ENCODE measurements at places on chromosomes 12 and 14.
A peak's percentile ranks its signal among the peaks of the same experiment; 100 is the strongest.

DNA sequence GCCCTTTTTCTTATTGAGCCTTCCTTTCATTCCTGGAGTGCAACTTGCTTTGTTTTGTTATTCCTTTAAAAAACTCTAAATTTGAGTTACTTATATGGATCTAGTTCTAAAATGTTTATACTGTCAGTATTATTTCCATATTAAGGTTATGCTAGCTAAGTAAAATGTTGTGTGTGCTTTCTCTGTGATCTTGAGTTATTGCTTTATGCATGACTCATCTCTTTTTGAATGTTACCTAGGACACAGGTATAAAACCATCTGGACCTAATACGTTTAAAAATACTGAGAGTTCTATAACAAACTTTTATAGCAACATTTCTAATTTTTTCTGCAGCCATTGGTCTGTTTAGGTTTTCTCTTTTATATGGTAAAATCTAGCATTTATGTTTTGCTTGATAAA lies 132.8 kb upstream of the LGR5 start:
- no peak for DNase-seq

- no peak for DNase-seq
Measured at GRCh38 chr12:51124504-51124903, 41.1 kb upstream of the CSRNP2 start.

GRCh38 chr14:91925001-91925726 lies 22.3 kb downstream of the FBLN5 start:
- no peak for DNase-seq

DNA sequence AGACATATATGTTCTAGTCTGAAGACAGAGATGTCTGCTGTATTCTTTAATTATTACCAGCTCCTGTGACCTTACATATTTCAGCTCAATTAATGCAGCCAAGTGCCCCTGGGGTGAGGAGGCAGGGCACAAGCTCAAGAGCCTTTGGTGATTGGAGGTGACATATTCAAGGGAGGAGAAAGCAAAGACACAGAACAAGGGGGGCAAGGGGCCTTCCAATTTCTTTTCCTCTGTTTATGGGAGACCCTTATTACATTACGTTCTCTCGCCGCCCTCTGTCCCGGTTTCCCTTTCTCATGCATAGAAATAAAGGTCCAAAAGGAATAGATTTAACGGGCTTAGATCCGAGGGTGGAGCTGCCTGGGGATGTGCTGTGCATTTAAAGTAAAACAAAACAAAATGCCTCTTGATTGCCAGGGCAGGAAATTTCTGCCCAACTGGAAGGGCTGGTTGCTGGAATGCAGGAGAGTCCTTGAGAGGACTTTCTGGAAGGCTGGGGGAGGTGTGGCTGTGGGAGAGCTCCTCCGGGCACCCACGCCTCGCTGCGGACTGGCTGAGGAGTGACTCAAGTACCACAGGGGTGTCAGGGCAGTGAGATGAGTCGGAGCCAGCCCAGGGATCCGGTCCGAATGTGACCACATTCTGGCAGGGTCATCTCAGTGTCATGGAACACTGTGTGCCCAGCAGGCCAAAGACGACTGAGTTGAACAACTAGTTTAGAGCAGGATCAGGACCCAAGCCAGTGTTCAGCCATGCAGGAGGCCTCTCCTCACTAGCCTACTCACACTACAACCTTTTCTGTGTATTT lies 32.1 kb upstream of the GSG1 start:
- DNase-seq, result peak; percentile 91

DNA sequence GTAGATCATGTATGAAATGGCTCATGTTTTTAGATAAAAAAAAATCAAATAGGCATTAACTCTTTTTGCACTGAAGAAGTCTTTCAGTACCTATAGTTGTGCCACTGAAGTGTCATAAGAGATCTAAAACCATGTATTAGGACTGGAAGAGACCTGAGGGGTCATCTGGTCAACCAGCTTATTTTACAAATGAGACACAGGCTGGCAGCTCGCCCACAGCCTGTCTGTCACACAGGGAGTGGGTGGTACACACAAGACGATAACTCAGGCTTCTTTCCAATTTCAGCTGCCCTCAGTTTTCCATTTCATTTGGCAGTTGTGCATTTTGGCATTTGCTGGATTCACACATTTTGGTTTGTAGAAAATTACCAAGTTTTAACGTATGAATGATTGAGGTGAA lies 34.7 kb downstream of the C12orf75 start:
- DNase-seq, result no peak

Data from epithelial cell of proximal tubule (primary cell).